ENCODE measurements at places on chromosomes 3 and 15. TPM values are rescaled to one million over a fixed set of nuclear protein-coding genes. Genes with fewer than 3 reads are reported as not detected.

Gene HESX1
- polyA plus RNA-seq: 0.28 TPM

Gene ITIH3
- polyA plus RNA-seq: 1.3 TPM

Gene GPR27
- 0.26 TPM for polyA plus RNA-seq

Gene CPLX3
- polyA plus RNA-seq: 0.04 TPM

Gene CHRNA5
- polyA plus RNA-seq: 0.51 TPM

Gene GP9
- not detected for polyA plus RNA-seq

Gene GOLGA6L4
- 7.6 TPM for polyA plus RNA-seq

Gene SLC12A8
- polyA plus RNA-seq: 0.09 TPM

Gene GPR156
- polyA plus RNA-seq: 0.04 TPM

Gene STRIT1
- polyA plus RNA-seq: 4.2 TPM

Gene PLSCR2
- polyA plus RNA-seq: not detected

Gene COX5A
- 1,728 TPM for polyA plus RNA-seq

Gene CYP1A2
- not detected for polyA plus RNA-seq

Gene C3orf20
- polyA plus RNA-seq: not detected

Gene ERC2
- 1.1 TPM for polyA plus RNA-seq

Gene AGBL1
- polyA plus RNA-seq: not detected

Gene GUCA1C
- polyA plus RNA-seq: not detected

Gene SLC28A1
- 0.07 TPM for polyA plus RNA-seq

Gene FEZF2
- polyA plus RNA-seq: not detected

Gene CCDC80
- 28.7 TPM for polyA plus RNA-seq

Gene STARD5
- 2.5 TPM for polyA plus RNA-seq

Gene TRPM1
- 0.06 TPM for polyA plus RNA-seq

Gene OCA2
- polyA plus RNA-seq: 0.04 TPM

Data from heart right ventricle (tissue), 16 donors.